ENCODE measurements at places on chromosomes 4 and X. TPM values are rescaled to one million over a fixed set of nuclear protein-coding genes. Genes with fewer than 3 reads are reported as not detected.

DNA sequence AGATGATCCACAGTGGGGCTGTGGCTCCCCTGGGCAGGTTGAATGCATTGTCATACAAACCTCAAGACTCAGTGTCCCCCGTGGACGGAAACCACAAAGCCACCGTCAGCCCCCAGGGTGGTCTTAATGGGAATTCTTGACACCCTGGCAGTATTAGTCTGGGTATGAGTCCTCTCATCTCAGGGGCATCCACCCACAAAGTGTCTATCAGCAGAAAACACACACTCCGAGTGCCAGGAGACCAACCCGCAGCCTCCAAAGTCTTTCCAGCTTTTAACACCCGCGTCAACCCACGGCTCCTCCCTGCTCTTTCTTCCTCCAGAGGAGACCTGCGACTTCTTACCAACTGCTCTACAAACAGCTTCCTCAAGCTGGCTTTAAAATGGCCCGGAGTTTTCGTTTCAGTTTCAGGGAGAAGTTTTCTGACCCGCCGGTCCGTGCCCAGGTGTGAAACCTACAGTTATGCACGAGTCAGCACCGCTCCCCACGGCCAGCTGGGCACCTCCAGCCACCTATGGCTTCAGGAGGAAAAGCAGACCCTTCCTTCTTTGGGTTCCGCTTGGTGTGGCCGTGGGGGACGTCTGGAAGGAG lies 14.4 kb upstream of the ASMTL start:
- no peak for DNase-seq

DNA sequence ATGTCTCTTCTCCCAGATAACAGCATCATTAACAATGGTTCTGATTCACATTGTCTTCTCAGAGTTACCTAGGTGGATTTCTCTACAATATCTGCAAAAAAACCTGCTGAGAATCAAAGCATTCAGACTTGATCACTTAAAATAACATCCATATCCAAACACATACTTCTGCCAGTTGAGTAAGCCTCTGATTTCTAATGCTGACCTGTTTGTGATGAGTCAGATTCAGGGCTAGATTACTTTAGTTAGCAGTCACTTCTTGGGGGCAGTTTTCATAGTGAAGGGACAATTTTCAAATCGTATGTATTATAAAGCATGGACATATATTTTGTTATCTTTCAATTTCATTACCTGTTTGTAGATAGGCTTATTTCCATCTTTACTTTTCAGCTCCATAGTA lies 35.5 kb downstream of the CCNI start:
- DNase-seq, result no peak

DNA sequence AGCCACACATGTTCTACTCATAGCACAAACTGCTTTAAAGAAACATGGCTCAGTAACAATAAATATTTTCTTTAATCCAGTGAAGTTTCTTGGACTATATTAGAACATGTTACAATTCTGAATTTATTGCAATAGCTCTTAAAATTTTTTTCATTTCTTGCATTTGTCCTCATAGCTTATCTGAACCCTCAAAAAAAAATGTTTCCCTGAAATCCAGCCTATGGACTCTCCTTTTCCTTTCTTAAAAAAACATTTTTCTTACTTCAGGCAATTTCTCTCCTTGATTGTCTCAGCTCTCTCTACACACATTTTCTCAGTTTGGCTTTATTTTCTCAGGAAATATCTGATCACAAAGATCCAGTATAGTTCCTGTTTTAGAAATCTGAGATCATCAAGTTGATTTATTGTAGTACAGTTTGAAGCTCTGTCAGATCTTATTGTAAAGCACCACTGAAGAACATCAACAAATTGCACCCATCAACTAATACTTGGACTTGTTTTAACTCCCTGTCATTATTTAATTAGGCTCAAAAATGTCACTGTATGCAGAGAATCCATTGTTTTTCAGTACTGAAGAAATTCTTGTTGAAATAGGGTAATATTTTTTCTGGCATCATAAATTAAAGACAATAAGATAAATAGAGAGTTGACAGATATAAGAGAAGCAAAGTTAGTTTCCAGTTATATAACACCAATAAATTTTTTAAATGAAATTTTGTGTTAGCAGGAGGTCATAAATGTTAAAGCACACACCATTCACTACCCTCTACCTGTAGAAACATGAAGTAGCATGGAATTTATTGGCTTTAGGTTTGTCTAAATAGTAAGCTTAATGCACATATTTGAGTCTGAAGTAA lies 317.7 kb downstream of the ARHGAP24 start:
- DNase-seq, result no peak

DNA sequence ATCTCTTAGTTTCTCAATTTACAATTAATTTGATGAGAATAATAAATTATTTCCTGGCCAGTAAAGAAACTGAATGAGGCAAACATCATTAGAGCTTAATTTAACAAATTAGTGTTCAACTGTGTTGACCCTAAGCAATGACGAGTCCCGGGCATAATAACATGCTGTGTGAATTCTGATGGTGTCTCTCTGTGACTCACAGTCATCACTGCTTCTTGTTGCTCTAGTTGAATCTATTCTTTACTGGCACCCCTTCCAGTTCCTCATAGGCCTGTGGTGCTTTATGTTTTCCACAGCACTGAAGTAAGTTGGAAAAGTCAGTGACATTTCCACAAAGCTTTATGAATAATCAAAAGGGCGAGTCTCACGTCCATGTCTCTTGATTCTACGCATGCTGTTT lies 57.7 kb upstream of the SLC7A11 start:
- DNase-seq, result no peak

The ANKRD50 gene
- total RNA-seq, result 11.0 TPM

The CC2D2A gene
- 12.2 TPM for total RNA-seq

The CLIC2 gene
- 8.1 TPM for total RNA-seq

DNA sequence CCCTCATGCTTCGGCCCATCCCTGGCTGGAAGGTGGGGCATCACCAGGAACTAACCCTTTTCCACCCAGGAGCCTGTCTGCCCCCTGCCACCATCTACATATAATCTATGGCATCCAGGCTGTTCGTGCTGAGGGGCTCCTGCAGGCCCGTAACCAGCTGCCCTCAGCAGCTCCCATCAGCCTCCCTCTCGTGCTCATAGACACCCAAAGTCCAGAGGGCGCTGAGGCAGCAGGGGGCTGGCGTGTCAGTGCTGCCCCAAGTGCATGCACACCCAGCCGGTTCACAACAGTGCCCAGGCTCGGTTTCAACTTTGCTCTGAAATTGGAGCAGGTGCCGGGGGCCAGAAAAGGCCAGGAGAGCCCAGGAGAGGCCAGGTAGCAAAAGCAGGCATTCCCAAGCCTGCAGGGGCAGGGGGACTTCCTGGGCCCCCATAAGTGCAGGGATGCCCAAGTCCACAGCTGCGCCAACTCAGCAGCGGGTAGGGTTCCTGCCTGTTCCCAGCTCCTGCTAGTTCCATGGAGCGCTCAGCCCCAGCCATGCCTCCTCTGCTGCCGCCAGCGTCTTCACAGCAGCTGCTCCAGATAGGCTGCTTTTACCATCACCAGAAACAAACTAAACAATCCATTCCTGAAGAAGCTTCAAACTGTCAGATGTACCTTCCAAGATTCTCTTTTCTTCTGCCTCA lies 558.2 kb upstream of the GNPDA2 start:
- DNase-seq, result no peak

The OCIAD1 gene
- 203 TPM for total RNA-seq

DNA sequence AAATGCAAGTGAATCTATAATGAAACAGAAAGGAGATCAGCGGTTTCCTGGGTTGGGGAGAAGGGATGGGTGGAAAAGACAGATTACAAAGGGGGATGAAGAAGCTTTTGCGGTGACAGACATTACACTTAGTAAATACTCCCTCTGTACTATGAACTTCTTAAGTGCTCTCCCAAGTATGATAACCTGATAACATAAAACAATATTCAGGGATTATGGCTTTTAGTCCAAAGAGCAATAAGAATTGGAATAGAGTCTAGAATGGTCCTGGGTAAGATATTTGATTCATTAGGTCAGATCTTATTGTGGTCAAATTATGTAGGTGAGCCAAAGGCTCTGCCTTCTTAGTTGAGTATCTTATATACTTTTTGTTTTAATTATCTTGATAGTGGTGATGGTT lies 9.2 kb downstream of the LRRC66 start:
- no peak for DNase-seq

- no peak for DNase-seq
Observed at GRCh38 chrX:109264878-109265277, 217.0 kb downstream of the GUCY2F start.

DNA sequence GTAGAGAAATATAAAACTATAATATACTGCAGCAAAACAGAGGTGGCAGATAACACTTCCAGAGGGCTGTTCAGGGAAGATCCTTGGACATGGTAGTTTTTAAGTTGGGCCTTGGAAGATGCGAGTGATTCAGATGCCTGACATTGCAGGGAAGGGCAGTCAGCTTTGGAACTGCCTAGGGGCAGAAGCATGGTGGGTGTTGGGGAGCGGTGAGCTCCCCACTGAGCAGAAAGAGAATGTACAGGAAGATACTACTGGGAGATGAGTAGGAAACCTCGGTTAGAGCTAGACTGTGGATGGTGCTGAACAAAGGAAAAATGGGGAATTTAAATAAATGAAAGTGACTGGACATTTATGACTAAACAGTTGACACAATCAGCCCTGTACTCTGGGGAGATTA lies 24.9 kb upstream of the SEC24B start:
- no peak for DNase-seq

GRCh38 chrX:29237972-29238371 lies 650.7 kb downstream of the IL1RAPL1 start:
- no peak for DNase-seq

DNA sequence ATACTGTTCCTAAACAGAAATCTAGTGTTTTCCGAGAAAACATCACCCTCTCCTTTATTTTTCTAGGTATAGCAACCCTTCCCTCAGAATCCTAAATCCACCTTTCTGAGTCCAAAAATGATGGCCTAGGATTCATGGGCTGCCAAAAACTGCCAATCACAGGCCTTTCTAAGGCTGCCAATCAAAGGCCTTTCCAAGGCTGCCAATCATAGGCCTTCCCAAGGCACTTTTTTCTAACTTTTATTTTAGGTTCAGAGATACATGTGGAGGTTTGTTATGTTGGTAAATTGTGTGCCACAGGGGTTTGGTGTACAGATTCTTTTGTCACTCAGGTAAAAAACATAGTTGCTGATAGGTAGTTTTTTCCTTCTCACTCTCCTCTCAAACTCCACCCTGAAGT lies 673.7 kb downstream of the FAT4 start:
- no peak for DNase-seq

GRCh38 chr4:135917011-135917410 lies 1615.3 kb downstream of the PCDH18 start:
- DNase-seq, result no peak

DNA sequence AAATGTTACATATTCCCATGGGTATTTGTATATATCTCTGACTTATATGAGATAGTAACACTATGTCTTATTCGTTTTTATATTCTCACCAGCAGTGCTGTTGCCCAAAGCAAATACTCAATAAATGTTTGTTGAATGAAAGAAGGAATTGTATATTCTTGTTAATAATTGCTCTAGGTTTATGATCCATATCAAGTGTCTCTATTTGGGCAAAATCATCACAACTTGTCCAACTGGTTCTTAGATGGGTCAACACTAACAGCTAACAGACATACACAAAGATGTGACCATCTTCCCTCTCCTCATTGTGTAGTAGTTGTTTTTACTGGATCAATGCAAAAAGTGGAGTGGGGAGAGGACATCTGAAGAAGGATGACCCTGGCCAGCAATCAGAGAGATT lies 6.6 kb upstream of the APLN start:
- no peak for DNase-seq

DNA sequence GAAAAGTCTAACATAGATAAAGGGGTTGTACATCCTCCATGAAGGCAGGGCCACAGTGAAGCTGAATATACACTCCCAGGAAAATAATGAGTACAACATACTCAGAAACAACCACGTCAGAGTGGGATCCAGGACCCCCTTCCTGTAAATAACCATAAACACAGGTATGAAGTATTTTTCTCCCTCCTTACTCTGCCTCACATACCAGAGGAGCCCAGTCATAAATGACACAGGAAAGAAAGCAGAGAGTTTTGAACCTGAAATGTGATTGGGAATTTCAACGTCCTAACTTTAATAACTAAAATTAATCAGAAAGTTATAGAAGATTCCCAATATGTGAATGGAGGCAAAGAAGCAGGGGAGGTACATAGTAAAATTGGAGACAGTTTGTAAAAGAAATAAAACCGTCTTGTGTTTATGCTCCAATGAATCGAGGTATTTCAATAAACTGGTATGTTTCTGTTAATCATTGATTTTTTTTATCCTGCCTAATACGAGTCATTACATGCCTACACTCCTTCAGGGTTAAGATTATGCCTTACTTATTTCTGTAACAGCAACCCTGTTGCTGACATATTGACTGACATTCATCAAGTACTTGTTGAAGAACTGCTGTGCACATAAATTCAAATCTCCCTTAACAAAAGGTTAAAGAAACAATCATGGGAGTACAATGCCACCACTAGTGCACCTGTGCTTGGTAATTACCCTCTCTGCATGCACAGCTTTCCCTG lies 431.3 kb downstream of the KCNIP4 start:
- no peak for DNase-seq

DNA sequence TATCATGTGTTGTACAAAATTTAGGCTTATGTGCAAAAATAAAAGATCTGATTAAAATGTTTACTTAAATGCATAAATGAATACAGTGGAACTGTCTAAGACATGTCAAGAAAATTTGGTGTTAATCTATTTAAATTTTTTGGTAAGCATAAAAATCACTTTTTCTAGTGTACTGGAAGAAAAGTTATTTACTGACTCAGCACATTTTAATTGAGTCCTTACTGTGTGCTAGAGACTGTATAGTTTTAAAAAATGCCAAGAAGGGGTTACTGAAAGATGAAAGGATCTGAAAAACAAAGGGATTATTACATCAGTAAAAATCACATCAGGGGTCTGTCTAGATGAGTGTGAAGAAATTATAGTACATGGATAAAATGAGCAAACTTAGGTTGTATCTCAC lies 60.6 kb downstream of the RAPGEF2 start:
- no peak for DNase-seq

- peak; percentile 62 for DNase-seq
Observed at GRCh38 chrX:153970357-153971123, 1.1 kb downstream of the HCFC1 start.

The GAGE12F gene
- total RNA-seq, result not detected

Data from NCI-H460 (cell line).